ENCODE measurements at places on chromosomes 6 and 20.

DNA sequence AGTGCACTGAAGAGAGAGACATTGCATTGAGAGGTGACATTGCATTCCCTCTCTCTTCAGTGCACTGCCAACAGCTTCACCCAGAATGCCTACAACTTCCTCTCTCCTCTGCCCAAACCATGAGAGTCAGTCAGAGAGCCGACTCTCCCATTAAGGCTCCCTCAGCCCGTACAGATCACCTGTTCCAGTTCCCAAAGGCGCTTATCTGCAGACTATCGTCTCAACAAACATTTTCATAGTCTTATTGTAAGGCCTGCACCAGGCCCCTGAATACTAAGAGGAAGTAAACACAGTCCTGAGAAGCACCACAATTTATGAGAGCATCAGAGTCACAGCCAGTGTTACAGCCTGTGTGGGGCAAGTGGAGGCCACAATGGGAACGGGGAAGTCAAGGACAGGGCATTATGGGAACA is 53.7 kb downstream of the GFOD1 start:
- no peak for DNase-seq

GRCh38 chr6:1577896-1578745 is 31.6 kb upstream of the FOXC1 start:
- no peak for DNase-seq

GRCh38 chr6:68239034-68239433 is 396.0 kb upstream of the ADGRB3 start:
- DNase-seq, result no peak

DNA sequence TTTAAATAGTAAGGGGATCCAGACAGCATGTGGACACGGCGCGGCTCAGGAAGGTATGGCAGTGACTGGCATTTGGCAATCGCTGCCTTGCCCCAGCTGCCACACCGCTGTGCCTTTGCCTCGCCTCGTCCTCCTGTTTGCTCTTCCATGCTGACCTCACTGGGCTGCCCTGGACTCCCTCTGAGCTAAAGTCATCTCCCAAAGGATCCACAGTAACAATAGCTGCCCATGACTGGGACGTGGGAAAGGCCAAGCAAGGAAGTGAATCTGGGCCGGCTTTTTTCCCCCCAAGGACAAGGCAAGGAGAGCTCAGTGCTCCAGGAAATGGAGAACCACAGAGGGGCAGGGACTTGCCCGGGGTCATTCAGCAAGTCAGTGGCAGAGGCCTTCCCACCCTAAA is 48.1 kb downstream of the JPH2 start:
- no peak for DNase-seq

DNA sequence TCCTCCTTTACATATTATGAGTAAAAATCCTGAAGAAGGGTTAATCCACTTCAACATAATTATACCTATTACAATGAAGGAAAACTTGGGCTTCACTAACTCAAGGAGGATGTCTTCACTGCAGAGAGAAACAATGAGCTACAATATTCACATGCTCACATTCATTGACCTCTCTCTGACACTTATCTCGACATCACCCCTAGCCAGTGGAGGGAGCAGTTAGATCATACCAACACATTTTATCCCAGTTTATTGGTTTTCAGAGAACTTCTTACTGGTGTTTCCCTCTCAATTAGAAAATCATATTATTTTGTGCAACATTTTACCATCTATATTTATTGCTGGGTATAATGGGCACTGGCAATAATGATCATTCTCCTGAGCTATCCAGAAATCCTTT is 646.5 kb downstream of the TENT5A start:
- no peak for DNase-seq

- no peak for DNase-seq
Observed at GRCh38 chr6:129614464-129614863, 95.5 kb downstream of the ARHGAP18 start.
